Activated naive CD8-positive, alpha-beta T cell treated with anti-CD3 and anti-CD28 coated beads for 36 hours (primary cell): ENCODE measurements at places on chromosomes 5 and 9. TPM values are rescaled to one million over a fixed set of nuclear protein-coding genes. Genes with fewer than 3 reads are reported as not detected.

The ENC1 gene
- total RNA-seq = 0.60 TPM

The BICD2 gene
- total RNA-seq = 19.2 TPM

The STING1 gene
- 40.5 TPM for total RNA-seq

GRCh38 chr5:167332309-167332708 is 959.1 kb upstream of the WWC1 start:
- DNase-seq = no peak

- DNase-seq = no peak
These were observed 1.3 kb upstream of the SUSD3 start for GRCh38 chr9:93057042-93057702.

DNA sequence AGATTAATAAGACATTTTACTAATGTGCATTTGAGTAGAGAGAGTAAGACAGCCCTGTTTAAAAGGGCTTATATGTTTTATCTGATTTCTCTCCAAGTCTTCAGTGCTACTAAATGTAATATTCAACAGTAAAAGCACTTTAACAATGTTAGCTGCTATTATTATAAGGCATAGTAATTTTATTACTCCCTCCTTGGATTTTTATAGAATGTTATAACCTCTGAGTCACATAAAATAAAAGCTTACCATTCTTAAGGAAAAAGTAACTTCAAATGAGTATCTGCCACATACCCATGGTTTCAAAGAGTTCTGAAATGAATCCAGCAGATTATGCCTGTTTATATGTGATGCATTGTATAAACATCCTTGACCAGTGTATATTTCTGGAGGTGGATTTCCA is 19.0 kb downstream of the SPDL1 start:
- no peak for DNase-seq

DNA sequence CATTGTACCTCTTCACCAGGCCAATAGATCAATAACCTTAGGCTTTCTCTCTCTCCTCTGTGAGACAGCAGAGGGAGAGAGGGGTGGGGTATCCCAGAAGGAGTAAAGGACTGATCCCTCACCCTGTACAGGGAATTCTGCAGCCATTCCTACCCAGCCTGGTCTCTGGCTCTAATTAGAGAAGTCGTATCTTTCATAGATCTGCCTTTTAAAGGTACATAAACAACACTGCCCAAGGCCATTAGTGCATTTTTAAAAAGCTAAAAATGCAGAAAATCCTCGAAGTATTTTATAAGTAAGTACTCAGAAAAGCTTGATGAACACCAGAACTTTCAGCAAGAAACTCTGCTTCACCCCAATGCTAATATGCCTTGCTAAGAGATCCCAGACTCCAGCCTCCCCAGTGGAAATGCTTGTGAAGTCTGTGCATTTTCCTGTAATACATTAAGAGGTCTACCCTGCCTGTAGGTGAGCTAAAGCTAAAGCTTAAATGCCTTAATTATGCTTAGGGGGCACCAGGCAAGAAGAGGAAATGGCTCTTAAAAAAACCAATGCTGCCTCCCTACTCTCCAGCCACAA is 200.0 kb upstream of the ANKRD55 start:
- DNase-seq = no peak

DNA sequence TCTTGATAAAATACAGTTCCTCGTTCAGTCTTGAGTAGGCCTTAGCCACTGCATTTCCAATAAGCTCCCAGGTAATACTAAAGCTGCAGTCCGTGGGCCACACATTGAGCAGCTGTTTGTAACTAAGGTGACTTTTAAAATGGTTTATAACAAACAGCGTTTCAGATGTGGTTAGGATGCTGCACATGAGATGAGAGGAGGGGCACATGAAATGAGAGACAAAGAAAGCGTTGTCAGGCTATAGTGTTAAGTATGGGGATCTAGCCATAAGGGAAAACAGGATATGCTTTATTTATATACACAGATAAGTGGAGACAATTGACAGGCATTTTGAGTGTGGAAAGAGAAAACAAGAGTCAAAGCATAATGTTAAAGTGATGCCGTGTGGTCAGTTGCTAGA is 89.9 kb downstream of the PAM start:
- DNase-seq = no peak

GRCh38 chr5:17079562-17079961 is 137.9 kb upstream of the BASP1 start:
- no peak for DNase-seq

DNA sequence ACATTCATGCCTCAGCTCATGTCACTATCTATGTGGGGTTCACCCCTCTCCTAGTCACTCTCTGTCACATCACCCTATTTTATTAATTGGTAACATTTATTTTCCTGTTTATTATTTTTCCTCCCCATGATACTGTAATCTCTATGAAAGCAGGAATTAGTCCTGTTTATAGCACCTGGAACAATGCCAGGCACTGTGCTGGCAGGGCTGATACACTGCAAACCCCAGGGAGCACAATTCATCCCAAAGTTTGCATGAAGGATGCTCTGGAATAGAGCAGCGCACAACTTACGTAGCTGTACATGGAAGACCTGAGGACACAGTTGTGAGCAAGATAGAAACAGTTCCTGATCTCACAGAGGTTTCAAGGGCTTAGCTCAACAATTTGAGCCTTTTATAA is 103.2 kb downstream of the NSG2 start:
- no peak for DNase-seq

- DNase-seq = no peak
These were observed 431.7 kb upstream of the POU5F2 start for GRCh38 chr5:94173100-94173499.

GRCh38 chr5:178385496-178385890 is 152.9 kb upstream of the PHYKPL start:
- no peak for DNase-seq

- no peak for DNase-seq
These were observed 197.3 kb upstream of the ADAMTS16 start for GRCh38 chr5:4942831-4943178.

DNA sequence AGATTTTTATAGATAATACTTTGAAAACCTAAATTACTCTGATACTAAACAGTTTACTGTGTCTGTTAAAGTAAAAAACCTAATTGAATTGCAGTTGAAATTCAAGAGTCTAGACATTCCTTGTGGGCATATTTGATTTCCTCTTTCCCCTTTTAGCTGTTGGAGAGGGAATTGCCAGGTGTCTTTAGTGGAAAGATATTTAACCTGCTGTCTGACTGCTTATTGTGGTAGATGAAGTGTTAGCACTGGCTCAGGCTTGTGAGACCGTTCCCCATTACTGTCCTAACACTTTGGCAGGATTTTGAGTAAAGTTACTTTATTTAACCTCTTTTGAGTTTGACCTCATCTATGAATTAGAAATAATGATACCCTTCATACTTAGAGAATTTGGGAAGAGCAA is 16.4 kb downstream of the MAP3K1 start:
- no peak for DNase-seq

GRCh38 chr9:68548241-68548640 is 7.6 kb upstream of the TMEM252 start:
- no peak for DNase-seq
